ENCODE measurements at places on chromosomes 7 and 10.

- DNase-seq, result no peak
These were observed 13.7 kb downstream of the PRPS1L1 start for GRCh38 chr7:18013936-18014335.

DNA sequence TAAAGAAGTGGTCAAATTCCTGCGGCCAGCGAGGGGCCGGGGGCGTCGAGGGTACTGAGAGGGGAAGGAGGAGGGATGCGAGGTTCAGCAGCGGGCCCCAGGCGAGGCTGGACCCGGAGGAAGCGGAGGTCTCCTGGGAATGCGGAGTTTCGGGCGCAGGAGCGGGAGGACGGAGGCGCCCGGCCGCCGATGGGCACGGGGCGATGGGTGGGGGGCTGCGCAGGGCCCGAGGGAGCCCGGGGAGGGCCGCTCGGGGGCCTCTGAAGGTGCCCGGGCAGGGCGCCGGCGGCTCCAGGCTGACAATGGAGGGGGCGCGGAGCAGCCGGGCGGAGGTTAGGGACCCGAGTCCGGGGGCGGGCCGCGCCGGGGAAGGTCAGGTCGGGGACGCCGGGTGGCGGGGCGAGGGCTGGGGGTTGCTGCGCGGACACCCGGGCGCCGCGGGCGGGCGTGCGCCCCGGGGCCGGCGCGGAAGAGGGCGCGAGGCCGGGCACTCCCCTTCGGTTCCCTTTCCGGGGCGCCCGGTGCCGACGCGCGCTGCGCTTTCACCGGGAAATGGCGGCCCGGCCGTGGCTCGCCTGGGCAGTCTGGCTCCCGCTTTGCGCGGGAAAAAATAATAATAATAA is 683 bp downstream of the MACROH2A2 start:
- no peak for DNase-seq

DNA sequence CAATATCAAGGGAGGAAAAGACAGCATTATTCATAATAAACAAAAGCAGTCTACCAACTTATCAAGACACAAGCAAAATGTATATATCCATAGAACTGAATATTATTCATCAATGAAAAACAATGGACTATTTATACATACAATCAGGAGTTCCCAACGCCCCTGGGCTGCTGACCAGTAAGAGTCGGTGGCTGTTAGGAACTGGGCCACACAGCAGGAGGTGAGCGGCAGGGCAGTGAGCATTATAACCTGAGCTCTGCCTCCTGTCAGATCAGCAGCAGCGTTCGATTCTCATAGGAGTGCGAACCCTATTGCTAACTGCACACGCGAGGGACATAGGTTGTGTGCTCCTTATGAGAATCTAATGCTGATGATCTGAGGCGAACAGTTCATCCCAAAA is 71.7 kb upstream of the GPR22 start:
- DNase-seq, result no peak

GRCh38 chr7:116786791-116787443 is 75.5 kb upstream of the CAPZA2 start:
- DNase-seq, result no peak

DNA sequence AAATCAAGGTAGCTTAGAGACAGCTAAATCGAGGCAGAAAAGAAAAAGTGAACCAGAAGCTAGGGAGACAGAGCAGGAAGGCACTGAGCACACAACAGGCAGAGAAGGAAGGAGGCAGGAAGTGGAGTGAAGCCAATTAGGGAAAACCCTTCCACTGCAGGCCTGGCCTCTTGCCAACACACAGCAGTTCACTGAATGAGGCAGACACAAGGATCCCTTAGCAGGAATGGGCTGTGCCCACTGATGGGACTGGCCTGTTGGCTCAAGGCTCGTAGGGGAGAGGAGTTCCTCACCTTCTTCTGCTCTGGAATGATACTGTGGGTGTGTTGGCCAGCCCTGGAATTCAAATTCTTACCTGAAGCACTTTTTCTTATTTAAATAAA is 220.3 kb upstream of the STK17A start:
- no peak for DNase-seq

GRCh38 chr10:132397671-132398565 is 918 bp downstream of the PWWP2B start:
- DNase-seq, result no peak

- no peak for DNase-seq
These were observed 1.7 kb downstream of the ADRB1 start for GRCh38 chr10:114045136-114046086.

GRCh38 chr10:79084012-79084971 is 15.5 kb downstream of the ZMIZ1 start:
- DNase-seq, result no peak

DNA sequence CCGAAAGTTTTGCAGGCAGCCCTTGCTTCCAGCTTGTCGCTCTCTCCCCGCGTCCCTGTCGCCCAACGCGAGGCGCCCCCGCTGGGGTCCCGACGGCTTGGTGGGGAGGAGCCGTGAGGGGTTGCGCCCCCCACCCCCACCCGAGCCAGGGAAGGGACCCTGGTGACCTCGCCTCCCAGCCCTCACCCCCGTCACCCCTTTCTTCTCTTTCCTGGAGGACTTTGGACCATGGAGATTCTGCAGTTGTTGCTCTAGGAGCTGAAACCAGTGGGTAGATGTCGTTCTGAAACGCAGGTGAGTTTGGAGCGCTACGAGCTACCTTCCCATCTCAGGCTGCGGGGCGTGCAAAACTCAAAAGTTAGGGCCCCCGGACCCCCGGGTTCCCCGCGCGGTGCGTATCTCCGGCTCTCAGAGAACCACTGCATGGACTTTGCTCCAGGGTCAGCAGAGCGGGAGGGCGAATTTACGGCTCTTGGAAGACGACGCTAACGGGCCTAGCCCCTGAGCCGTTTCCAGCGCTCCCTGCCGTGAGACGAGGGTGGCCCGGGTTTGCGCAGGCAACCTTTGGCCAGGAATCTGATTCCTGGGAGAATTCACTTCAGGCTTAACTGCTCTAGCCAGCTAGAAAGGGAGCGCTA is 684 bp upstream of the ATXN7L1 start:
- no peak for DNase-seq

Data from activated CD4-positive, alpha-beta T cell treated with anti-CD3 and anti-CD28 coated beads for 24 hours (primary cell).